ENCODE measurements at places on chromosomes 5 and 9.

DNA sequence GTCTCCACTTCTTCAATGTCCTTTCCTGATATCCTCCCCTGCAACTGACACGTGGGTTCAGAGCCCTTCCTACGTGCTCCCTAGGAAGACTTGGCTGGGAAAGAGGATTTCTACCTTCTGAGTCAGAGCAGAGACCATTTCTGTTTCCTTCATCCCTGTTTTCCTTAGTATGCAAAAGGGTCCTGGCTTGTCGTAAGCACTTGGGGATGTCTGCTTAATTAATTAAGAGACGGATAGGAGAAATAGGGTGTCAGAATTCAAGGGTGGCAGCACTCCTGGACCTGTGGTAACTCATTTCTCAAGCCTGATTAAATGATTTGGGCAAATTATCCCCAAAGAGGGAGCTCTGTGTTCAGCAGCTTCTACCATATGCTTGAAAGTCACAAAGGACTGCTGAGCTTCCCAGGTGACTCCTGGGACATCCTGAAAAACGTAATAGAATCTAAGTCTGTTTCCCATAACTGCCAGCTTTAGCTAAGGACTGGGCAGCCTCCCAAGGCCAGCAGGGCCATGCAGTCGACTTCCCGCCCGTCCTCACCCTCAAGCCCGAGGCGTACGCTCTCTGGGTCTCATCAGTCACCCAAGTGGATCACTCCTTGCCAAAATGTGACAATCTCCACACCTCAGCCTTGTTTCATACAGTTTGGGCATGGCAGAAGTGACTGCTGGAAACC, 20.5 kb downstream of the ABCA1 start:
- DNase-seq = no peak

DNA sequence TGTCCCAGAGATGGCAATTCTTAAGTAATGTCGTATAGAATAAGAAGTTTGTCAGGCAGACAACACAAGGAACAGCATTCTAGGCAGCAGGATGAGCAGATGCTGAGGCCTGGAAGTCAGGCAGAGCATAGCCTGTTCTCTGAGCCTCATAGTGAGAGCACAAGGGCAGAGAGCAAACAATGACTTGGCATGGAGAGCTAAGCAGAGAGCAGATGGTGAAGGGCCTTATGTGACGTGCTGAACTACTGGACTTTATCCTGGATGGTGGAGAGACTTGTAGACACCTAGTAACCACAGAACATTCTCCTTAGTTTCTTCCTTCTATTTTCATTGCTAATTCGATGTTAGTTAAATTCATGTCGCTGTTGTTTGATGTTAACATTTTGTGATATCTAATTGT, 60.1 kb downstream of the KCTD16 start:
- DNase-seq = no peak

DNA sequence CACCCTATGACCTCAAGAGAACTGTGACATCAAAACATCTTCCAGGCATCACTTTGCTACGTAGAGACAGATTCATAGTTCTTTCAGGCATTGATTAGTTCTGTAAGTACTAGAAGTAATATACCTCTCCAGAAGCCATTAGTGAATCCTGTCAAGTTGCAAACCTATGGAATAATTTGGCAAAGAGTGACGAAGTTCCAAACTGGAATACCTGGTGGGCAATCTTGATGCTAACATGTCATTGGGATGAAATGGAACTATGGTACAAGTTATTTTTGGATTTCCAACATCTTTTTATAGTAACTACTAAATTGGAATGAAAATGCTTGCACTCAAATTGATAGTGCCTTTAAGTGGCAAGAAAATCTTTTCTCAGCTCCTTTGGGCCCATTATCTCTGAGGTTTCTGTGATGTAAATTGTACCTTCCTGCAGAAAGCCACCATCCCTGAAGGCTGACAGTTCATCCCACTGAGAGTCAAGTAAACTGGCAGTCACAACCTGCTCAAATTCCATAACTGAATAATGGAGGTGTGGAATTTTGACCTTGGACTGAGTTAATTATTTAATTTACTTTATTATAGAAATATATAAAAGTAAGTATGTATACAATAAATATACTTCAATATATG, 435.5 kb downstream of the DTWD2 start:
- no peak for DNase-seq

DNA sequence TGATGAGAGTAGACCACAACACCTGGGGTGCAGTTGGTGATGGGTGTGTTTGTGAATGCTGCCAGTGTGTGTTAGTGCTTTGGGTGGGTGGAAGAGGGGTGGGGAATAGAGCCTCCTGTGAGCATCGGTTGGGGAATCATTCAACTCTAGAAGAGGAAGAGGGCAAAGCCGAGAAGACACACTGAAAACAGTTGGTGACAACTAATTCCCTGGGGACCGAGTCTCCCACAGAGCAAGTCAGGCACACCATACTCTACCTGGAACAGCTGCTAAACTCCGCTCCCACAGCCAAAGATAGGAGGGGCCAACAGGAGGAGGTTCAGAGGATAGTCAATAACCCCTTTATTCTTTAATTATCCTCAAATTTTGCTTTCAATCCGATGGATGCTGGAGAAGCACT, 1.6 kb upstream of the ARHGEF39 start:
- no peak for DNase-seq

GRCh38 chr5:99314721-99315120, 385.9 kb upstream of the CHD1 start:
- DNase-seq = no peak

GRCh38 chr9:124355039-124355940, 60.0 kb downstream of the PSMB7 start:
- DNase-seq = no peak

DNA sequence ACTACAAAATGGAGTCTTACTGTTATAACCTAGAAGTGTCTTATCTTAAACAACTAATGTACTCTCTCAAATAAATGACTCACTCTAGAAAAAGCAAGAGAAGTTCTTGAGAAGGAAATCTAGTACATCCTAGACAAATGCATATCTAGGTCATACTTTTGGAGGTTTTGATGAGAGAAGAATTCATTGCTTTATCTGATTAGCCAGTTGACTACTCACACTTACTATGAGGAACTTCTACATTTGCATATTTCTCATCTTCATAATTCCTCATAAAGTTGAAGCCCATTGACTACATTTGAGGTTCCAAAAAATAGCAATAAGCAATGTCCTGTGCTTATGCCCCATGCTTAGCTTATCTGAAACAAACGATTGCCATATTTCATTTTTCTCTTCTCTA, 2.8 kb downstream of the JAKMIP2 start:
- DNase-seq = no peak

DNA sequence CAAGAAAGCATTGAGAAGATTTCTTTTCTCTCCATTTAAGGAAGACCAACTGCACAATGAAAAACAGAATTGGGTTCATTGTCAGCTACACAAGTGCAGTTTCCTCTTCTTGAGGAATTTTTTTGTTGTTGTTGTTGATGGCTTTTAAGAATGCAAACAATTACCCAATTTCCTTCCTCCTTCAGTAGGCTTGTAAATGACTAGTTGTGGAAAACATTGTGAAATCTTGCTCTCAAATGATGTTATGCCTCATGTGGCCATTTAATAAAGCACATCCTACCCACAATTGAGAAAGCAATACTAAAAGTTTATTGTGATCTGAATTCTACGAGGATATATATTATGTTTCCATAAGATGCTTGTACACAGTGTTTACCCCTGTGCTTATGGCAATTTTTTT, 171.6 kb downstream of the FAM174A start:
- no peak for DNase-seq

- DNase-seq = no peak
Measured at GRCh38 chr5:145854651-145855258, 18.1 kb downstream of the GRXCR2 start.

DNA sequence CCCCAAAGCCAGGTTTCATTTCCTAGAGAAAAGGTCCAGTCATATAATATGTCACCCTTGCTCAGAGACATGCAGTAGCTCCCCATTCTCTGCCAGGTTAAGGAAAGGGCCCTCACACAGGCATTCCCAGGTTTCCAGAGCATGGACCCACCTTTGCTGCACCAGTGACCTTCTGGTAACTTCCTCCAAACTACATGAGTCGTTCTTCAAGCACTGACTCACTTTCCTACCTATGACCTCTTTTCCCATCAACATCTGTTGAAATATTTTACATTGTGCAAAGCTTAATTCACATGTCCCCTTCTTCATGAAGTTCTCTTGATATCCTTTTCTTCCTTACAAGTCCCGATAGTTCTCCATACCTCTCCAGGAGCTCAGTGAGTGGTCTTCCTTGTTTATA, 25.9 kb downstream of the SH3TC2 start:
- no peak for DNase-seq

DNA sequence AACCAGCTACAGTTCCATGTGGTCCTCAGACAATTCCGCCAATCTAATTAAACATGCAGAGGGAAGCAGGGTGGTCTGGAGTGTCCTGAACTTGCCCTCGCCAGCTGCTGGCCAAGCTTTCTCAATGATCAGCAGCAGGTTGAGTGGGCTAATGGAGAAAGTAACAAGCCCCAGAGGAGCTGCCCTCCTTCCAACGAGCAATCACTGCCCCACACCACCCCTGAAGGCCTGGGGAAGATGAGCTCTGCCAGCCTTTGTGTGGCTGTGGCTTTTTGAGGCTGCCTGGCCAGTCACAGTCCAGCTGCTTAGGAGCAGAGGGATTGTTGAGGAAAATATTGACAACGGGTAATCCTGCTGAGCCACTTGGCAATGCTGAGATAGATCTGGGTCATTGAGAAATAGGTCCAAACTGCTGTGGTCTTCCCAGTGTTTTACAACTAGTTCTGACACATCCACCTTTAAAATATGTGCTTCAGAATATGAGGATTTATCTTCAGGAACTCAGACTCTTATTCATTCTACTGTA, 107.3 kb downstream of the CD180 start:
- no peak for DNase-seq

GRCh38 chr5:159155960-159156359, 53.4 kb downstream of the RNF145 start:
- DNase-seq = no peak

- DNase-seq = no peak
Measured at GRCh38 chr9:88425538-88425950, 37.3 kb downstream of the SPIN1 start.

GRCh38 chr5:3997670-3998069, 402.0 kb downstream of the IRX1 start:
- DNase-seq = no peak

GRCh38 chr5:168990679-168991078, 310.3 kb downstream of the SLIT3 start:
- DNase-seq = no peak

GRCh38 chr5:98755406-98755805, 18.1 kb upstream of the RGMB start:
- no peak for DNase-seq

DNA sequence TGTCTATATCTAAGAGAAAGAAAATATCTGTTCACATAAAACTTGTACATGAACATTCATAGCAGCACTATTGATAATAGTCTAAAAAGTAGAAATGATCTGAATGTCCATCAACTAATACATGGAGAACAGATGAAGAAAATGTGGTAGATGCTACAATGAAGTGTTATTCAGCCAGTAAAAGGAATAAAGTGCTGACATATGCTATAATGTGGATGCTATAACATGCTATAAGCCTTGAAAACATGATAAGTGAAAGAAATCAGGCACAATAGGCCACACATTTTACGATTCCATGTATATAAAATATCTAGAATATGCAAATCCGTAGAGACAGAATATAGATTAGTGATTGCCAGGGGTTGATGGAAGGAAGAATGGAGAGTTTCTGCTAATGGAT, 146.8 kb downstream of the SEMA5A start:
- DNase-seq = no peak

GRCh38 chr5:159034083-159034824, 65.5 kb downstream of the EBF1 start:
- DNase-seq = no peak

GRCh38 chr9:33751536-33752129, 43.7 kb upstream of the PRSS3 start:
- no peak for DNase-seq

DNA sequence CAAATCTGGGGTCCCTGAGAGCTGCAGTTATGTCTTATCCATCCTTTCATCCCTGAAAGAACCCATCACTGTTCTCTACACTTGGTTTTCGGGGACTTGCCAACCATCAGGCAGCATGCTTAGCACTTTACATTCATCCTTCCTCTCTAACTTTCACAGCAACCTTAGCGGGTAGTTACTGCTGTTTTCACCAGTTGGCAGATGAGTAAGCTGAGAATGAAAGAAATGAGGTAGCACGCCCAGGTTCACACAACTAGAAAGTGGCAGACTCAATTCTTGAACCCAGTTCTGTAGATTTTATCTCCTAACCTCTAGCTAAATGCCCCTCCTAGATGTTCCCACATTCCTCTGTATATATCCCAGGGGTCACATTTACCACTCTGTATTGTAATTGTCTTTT, 342.0 kb upstream of the WWC1 start:
- no peak for DNase-seq

DNA sequence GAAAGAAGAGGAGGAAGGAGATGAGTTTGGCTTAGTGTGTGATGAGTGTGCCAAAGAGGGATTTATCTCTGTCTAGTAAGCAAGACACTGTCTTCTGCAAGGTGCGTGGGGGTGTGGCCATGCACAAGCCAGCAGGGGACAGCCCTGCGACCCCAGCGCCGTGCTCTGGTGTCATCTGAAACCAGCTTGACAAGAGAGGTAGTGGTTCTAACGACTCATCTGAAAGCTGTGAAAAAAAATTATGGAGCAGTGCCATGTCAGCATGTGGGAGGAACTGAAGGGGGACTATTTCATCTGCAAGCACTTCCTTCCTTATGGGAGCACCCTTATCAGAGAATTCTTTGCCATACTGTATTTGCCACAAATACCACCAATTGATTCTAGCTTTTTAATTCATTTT, 398.6 kb downstream of the PSAT1 start:
- no peak for DNase-seq

DNA sequence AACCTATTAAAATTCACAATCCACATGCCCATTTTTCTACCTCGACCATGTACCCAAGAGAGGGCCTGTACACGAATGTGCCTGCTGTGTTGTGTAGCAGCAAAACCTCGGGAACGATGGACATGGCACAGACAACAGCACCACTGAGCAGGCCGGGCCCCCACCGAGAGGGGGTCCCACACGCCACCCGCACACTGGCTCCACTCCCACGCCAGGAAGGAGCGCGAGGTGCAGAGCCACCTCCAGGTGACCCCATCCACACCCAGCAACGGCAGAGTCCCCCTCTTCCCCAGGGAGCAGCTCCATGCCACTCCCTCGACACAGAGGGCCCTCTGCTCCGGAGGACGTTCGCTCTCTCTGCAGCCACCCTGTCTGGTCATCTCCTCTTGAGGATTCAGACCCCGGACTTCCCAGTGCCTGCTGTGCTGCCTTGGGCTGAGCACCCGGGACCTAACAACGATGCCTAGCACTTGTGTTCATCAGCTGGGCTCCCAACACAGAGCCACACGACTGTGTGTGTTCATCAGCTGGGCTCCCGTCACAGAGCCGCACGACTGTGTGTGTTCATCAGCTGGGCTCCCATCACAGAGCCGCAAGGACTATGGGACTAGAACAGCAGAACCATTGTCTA, 25.3 kb upstream of the ADAMTS2 start:
- DNase-seq = no peak

DNA sequence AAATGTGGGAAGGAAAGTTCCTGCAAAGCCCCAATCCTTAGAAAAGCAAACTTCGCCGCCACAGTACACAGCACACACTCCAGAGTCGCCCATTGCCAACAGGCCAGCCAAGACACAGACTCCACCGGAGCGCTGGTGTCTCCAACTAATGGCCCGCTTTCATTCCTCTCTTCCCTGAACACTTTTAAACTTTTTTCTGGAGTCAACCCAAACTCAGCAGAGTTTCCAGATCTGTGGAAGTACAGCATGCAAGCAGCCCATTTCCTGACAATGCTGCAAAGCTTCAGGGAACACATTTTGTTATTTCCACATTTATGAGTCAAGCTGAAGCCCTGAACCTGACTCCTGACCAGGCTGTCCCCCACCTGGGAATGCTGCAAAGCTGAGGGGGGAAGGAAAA, 351.9 kb downstream of the NFIB start:
- DNase-seq = no peak
